IMR-90 (cell line): ENCODE measurements at places on chromosomes 6 and 20.
A peak's percentile ranks its signal among the peaks of the same experiment; 100 is the strongest.

- H3K27ac ChIP-seq, result no peak overlapping the region
- no peaks in the 10 kb centered on the region for H3K36me3 ChIP-seq
- peak; percentile 23 for DNase-seq
- H3K4me1 ChIP-seq, result peaks cover 5% of the 10 kb centered on the region; the same call in 1 of the 2 replicates
- no peaks in the 10 kb centered on the region for H3K27me3 ChIP-seq
Measured at GRCh38 chr6:53770780-53771249, 24.0 kb upstream of the LRRC1 start.

DNA sequence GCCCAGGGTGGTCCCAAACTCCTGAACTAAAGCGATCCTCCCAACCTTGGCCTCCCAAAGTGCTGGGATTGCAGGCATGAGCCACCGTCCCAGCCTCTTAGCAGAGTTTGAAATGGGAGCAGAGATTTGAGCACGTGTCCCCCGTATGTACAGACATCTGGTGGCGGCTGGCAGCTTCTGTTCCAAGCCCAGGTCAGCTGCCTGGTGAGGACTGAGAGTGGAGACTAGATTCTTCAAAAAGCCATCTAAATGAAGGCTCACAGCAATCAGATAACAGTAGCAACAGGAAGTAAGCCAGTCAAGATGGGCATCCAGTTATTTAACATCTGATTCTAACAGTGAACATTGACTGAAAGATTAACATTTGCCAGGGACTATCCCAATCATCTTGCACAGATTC, 128.1 kb upstream of the AKAP12 start:
- no peak for DNase-seq
- H3K36me3 ChIP-seq, result no peaks in the 10 kb centered on the region
- H3K4me3 ChIP-seq, result no peak overlapping the region
- H3K4me1 ChIP-seq, result peaks cover 9% of the 10 kb centered on the region

DNA sequence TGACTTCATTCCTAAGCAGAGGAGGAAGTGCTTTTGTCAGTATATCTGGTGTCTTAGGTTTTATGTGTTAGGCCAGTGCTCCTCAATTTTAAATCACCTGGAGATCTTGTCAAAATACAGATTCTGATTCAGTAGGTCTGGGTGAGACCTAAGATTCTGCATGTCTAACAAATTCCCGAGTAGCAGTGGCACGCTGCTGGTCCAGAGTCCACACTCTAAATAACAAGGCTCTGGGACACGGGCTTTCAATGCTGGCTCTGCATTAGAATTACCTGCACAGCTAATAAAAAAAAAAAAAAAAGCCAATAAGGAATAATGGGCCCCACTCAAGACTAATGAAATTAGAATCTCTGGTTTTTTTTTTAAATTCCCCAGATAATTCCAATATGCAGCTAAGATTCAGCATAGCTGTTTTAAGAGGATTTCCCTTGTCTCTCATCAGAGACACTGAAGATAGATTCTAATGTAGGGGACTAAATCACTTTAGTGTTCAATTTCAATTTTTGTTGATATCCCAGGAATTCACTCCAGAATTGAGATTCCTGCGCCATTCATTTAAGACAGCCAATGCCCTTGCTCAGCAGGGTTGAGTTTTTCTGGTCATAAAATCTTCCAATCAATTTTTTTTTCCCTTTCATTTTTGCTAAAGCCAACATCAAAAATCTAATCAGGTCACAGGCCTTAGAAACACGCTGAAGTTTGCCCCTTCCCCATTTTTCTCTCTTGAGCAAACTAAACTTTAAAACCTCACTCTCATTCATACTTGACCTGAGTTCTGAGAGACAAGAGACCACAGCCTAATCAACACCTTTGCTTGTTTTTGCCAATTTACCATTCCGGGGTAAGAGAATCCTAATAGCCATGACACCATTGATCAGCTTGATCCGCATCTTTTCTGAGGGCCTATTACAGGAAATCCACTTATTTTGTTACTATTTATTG, 2.4 kb downstream of the TDP2 start:
- H3K36me3 ChIP-seq, result peaks cover 8% of the 10 kb centered on the region
- no peak for DNase-seq
- no peaks in the 10 kb centered on the region for H3K27me3 ChIP-seq

DNA sequence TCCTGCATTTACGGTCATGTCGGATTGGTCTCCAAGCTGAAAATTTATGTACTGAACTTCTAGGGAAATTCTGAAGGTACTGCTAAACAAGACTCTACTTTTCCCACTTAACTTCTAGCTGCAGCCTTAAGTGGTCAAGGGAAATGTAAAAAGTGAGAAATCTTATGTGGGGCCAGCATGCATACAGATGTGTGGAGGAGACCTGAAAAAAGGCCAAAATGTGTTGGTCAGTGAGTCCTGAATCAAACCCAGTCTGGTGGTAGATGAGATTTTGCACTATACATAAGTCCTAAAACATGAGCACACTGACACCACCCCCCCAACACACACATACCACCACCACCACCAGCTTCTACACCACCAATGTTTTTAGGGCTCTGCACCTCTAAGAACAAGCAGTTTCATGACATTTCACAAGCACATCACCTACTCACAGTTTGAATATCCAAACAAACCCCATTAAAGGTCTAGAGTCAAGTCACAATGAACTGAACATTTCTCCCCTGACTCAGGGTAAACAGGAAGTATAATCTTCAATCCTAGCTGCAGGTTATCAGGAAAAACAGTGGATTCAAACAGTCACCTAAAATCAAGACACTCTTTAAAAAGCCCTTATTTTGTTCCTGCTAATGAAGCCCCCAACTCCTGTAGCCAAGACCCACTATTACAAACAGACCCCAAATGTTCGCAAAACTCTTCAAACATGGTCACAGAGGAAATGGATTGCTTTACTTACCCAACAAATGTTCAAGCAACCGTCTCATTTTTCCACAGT, 1.6 kb downstream of the ZMYND8 start:
- peak overlapping the region; percentile 98 for H3K27ac ChIP-seq
- no peaks in the 10 kb centered on the region for H3K27me3 ChIP-seq
- H3K4me3 ChIP-seq, result peak overlapping the region; percentile 6
- H3K36me3 ChIP-seq, result no peaks in the 10 kb centered on the region
- peak; percentile 71 for DNase-seq

- no peak for DNase-seq
- H3K27ac ChIP-seq, result peak overlapping the region; percentile 97; the same call in 1 of the 2 replicates
- H3K4me3 ChIP-seq, result no peak overlapping the region
- peaks cover 7% of the 10 kb centered on the region for H3K36me3 ChIP-seq
Measured at GRCh38 chr6:124983383-124984083, 21.3 kb downstream of the RNF217 start.

- peaks cover 10% of the 10 kb centered on the region for H3K4me1 ChIP-seq
- H3K27ac ChIP-seq, result no peak overlapping the region
- H3K36me3 ChIP-seq, result no peaks in the 10 kb centered on the region
- H3K27me3 ChIP-seq, result peaks cover 8% of the 10 kb centered on the region
- H3K4me3 ChIP-seq, result no peak overlapping the region
- DNase-seq, result peak; percentile 56
Measured at GRCh38 chr6:3337521-3338350, 79.0 kb downstream of the PSMG4 start.

DNA sequence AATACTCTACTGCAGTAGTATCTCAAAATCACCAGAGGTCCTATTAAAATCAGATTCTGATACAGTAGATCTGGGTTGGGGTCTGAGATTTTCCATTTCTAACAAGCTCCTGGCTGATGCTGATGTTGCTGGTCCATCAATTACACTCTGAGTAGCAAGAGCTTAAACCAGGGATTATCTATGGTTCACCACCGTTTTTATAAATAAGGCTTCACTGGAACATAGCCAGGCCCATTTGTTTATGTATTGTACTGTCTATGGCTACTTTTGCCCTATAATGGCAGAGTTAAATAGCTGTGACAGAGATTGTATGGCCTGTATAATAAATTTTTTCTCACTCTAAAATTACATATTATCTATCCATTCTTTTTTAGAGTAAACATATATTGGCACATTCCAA, 53.0 kb downstream of the NUDT3 start:
- no peak overlapping the region for H3K27ac ChIP-seq
- H3K4me1 ChIP-seq, result peaks cover 11% of the 10 kb centered on the region
- H3K36me3 ChIP-seq, result no peaks in the 10 kb centered on the region; the same call in 1 of the 2 replicates
- H3K27me3 ChIP-seq, result no peaks in the 10 kb centered on the region
- no peak for DNase-seq
- H3K4me3 ChIP-seq, result no peak overlapping the region

- peaks cover 6% of the 10 kb centered on the region for H3K36me3 ChIP-seq
- H3K27ac ChIP-seq, result no peak overlapping the region
- H3K4me3 ChIP-seq, result no peak overlapping the region
Measured at GRCh38 chr6:34834789-34835518, 43.1 kb downstream of the BLTP3A start.

GRCh38 chr6:44943541-44943940, 384.6 kb upstream of the RUNX2 start:
- H3K4me3 ChIP-seq, result no peak overlapping the region
- no peaks in the 10 kb centered on the region for H3K36me3 ChIP-seq
- H3K27me3 ChIP-seq, result no peaks in the 10 kb centered on the region
- H3K4me1 ChIP-seq, result no peaks in the 10 kb centered on the region
- no peak for DNase-seq
- no peak overlapping the region for H3K27ac ChIP-seq

DNA sequence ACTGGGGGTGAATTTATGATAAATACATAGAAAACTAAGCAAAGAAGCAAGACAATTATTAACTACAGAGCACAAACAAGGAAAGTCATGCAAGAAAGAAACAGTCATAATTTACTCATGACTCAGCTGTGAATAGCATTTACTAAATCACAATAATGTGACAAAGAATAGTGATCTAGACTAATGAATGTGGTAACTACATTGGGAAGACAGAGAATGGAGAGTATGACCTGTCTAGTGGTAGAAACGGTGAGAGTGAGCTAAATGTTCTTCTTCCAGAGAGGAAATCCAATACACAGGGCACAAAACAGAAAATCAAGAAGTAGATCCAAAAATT, 153.5 kb upstream of the DST start:
- no peak overlapping the region for H3K27ac ChIP-seq
- peak; percentile 43 for DNase-seq
- H3K4me1 ChIP-seq, result peaks cover 14% of the 10 kb centered on the region
- no peak overlapping the region for H3K4me3 ChIP-seq
- no peaks in the 10 kb centered on the region for H3K27me3 ChIP-seq
- no peaks in the 10 kb centered on the region; the same call in 1 of the 2 replicates for H3K36me3 ChIP-seq

GRCh38 chr6:135465307-135465706, 32.2 kb downstream of the AHI1 start:
- no peak overlapping the region for H3K4me3 ChIP-seq
- no peaks in the 10 kb centered on the region for H3K27me3 ChIP-seq
- no peak overlapping the region for H3K27ac ChIP-seq
- DNase-seq, result no peak
- H3K4me1 ChIP-seq, result no peaks in the 10 kb centered on the region

DNA sequence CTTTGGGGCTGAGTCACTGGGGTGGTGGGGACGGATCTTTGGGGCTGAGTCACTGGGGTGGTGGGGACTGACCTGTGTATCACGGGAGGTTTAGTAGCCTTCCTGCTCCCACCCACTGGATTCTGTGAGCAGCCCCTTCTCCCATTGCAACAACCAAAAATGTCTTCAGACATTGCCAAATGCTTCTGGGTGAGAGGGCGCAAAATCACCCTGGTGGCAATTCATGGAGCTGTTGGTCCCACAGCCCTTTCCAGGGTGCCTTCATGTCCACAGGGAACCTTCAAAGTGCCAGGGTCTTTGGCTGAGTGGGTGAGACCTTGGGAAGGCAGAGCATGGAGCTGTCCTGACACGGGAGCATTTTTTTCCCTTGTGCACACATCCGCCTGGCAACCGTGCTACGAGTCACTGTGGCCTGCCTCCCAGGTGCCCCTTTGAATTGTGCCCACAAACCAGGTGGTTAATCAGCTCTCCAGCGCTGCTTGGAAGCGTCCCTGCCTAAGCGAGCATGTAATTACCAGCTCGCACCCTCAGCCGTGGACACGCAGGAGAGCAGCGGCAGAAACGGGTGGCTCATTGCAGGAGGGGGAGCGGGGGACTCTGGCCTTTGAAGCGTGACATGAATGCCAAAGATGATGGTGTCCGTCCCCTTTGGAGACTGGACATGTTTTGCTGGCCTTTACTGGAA, 27.4 kb upstream of the APCDD1L start:
- DNase-seq, result peak; percentile 36
- H3K4me3 ChIP-seq, result no peak overlapping the region
- no peaks in the 10 kb centered on the region for H3K27me3 ChIP-seq

- no peaks in the 10 kb centered on the region for H3K4me1 ChIP-seq
- no peak overlapping the region for H3K4me3 ChIP-seq
- no peaks in the 10 kb centered on the region for H3K36me3 ChIP-seq
Measured at GRCh38 chr6:68737061-68737460, 102.0 kb downstream of the ADGRB3 start.

DNA sequence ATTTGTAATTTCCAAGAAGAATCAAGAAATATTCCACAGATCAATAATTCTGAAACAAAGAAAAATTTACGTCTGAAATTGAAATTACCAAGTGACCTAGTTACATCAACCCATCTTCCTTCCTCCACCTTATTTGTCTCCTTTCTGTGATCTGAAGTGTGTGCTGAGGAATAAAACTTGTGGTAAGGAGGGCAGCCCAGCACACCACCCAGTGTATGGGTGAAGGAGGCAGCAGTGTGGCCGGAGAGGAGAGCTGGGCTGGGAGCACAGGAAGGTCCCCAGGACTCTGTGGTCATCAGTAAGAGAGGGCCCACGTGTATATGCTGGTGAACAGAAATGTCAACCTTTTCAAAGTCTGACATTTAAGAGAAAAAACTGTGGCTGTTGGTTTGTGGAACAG, 11.3 kb upstream of the CCR6 start:
- DNase-seq, result no peak
- H3K36me3 ChIP-seq, result no peaks in the 10 kb centered on the region
- no peaks in the 10 kb centered on the region for H3K4me1 ChIP-seq
- no peak overlapping the region for H3K4me3 ChIP-seq

DNA sequence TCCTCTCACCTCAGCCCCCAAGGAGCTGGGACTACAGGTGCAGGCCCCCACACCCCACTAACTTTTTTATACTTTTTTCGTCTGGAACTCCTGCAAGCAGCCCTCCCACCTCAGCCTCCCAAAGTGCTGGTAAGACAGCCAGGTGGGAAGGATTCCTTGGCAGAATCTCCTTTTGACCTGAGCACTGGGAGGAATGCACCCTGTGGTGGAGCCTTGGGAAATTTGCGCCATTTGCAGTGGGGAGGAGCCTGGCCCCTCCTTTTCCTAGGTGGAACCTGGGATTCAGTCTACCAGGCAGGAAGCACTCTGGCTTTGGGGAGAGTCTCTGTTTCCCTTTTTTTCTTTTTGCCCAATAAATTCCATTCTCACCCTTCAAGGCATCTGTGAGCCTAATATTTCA, 2.3 kb upstream of the RNGTT start:
- H3K4me1 ChIP-seq, result peaks cover 2% of the 10 kb centered on the region
- no peak overlapping the region for H3K27ac ChIP-seq

GRCh38 chr20:52867305-52867704, 104.9 kb upstream of the TSHZ2 start:
- no peak for DNase-seq
- no peak overlapping the region for H3K4me3 ChIP-seq
- H3K4me1 ChIP-seq, result no peaks in the 10 kb centered on the region

DNA sequence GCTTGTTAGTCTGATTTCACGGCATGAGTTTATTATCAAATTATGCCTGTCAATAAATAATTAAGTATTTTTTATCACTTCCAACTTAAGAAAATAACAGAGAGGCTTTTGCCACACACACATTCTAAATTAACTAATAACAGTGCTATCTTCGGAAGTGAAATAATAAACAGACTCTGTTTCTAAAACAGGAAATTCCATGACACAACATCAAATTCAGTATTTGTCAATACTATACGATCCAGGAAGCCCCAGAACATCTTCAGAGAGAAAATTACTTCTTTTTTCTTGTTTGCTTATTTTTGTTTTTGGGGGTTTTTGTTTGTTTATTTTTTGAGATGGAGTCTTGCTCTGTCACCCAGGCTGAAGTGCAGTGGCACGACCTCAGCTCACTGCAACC, 150.7 kb upstream of the PRDM1 start:
- no peak overlapping the region for H3K4me3 ChIP-seq
- H3K36me3 ChIP-seq, result no peaks in the 10 kb centered on the region
- no peak for DNase-seq
- no peaks in the 10 kb centered on the region for H3K27me3 ChIP-seq
